Renal pelvis (tissue), 12 donors: ENCODE measurements at places on chromosomes 4 and X. TPM values are rescaled to one million over a fixed set of nuclear protein-coding genes. Genes with fewer than 3 reads are reported as not detected.

The IL2 gene
- polyA plus RNA-seq, result not detected

The NUDT11 gene
- 9.5 TPM for polyA plus RNA-seq

DNA sequence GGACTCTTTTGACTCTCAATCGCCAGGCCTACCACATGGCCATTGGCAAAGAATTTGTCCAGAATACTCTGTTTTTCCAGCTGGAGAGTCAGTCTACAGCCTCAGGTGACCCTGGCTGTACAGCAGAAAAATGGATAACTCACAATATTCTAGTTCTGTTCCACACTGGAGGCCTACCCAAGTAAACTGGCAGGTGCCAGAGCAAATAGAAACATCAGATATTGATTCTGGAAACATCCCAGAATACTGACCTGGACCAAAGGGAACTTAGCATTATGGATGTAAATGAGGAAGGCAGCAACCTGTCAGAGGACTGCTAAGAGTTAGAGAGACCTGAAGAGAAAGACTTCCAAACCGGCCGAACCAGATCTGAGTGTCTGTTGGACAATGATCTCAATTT lies 147.9 kb upstream of the SMAD1 start:
- DNase-seq, result no peak

GRCh38 chr4:181701214-181701613 lies 542.0 kb upstream of the TENM3 start:
- no peak for DNase-seq

DNA sequence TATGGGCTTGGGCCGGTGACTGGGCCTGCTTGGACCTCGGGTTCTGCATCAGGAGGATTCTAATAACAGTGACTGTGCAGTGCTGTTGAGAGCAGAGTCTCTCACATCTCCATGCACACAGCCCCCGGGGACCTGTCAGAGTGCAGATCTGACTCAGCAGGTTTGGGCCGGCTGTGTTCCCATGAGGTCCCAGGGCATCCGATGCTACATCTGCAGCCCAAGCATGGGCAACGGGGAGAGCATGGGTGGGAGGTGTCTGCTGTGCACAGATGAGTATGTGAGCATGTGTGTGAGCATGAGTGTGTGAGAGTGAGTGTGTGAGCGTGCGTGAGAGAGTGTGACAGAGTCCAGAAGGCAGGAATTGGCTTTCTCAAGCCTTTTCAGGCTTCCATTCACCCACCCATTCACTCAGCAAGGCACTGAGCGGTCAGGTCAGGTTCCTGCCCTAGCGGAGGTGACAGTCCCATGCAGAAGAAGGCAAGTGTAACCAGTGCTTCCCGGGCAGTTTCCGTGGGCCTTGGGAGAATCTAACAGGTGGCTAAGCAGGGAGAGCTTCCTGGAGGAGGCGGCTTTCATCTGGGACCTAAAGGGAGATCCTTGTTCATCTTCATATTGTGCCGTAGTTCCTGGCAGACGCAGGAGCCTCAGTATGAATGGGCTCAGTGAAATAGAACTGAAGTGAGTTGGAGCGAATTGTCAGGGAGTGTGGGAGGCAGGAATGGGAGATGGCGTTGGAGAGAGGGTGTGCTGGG lies 62.6 kb downstream of the SORCS2 start:
- DNase-seq, result no peak
